ENCODE measurements at places on chromosomes 11 and 22.
A peak's percentile ranks its signal among the peaks of the same experiment; 100 is the strongest.

- DNase-seq = no peak
These were observed 36.0 kb downstream of the SYN3 start for GRCh38 chr22:33022231-33022630.

- DNase-seq = no peak
These were observed 10.1 kb upstream of the PIM3 start for GRCh38 chr22:49950396-49950994.

- no peak for DNase-seq
These were observed 112.9 kb upstream of the GRK3 start for GRCh38 chr22:25451480-25452114.

- DNase-seq = peak; percentile 30
These were observed 32.1 kb downstream of the IGLL1 start for GRCh38 chr22:23547818-23548500.

DNA sequence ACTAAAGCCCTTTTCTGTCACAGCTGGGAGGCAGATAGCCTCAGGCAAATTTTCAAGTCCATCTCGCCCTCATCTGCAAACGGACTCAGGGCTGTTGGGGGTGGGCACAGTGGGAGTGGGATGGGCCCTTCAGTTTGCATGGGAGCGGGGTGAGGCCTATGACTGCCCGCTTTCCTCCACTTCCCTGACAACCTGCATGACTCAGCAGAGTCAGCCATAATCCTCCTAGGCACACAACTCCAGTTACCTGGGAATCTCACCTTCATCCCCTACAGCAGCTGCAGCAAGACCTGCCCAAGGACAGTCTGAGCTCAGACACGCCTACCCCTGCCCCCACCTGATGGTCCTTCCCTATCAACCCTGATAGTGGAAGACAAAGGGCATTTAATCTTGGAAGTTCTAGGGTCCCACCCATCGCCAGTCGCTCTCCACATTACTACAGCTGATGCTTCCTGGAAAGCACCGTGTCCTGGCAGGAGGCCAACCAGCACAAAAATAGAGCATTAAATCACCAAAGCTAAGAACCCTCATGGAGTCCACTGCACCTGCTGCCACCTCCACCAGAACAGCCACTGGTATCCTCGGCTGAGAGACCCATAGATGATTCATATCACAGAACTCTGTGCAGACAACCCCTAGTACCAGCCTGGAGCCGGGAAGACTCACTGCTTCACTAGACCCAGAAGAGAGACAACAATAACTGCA is 319.3 kb downstream of the DCDC1 start:
- DNase-seq = no peak

DNA sequence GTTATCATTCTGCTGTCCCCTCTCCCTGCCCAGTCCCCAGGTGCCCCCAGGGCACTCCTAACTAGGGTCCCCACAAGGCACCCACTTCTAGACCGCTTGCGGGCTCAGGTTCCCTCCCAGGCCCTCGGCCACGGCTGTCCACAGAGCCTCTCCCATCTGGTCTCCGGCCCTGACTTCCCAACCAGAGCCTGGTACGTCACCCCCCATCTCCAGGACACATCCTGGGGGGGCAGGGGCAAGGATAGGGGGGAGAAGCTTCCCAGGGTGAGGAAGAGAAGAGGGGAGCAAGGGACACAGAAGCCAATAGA is 457 bp downstream of the SSTR3 start:
- DNase-seq = no peak

GRCh38 chr22:27311698-27312550 is 489.6 kb downstream of the MN1 start:
- no peak for DNase-seq

DNA sequence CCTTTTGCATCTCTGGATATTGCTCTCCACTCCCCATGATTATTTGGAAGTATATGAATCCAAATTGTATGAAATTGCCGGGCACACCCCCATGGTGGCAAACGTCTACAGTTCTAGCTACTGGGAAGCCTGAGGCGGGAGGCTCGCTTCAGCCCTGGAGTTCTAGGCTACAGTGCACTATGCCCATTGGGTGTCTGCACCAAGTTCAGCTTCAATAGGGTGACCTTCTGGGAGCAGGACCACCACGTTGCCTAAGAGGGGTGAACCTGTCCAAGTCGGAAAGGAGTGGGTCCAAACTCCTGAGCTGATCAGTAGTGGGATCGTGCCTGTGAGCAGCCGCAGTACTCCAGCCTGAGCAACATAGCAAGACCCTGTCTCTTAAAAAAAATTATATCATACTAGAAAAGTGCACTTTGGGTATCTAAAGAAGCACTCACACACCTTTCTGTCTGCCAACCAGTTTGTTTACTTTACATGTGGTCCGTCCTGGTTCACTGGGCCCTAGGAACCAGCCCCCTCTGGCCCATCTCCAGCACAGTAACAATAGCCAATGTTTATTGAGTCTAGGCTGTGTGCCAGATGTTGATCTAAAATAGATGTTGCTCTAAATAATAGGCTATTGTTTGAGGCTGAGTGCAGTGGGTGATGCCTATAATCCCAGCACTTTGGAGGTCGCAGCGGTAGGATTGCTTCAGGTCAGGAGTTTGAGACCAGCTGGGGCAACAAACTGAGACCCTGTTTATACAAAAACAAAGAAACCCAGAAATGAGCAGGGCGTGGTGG is 16.4 kb upstream of the KAT5 start:
- DNase-seq = peak; percentile 61
